8988T (cell line): ENCODE measurements at places on chromosomes 12 and 14.

DNA sequence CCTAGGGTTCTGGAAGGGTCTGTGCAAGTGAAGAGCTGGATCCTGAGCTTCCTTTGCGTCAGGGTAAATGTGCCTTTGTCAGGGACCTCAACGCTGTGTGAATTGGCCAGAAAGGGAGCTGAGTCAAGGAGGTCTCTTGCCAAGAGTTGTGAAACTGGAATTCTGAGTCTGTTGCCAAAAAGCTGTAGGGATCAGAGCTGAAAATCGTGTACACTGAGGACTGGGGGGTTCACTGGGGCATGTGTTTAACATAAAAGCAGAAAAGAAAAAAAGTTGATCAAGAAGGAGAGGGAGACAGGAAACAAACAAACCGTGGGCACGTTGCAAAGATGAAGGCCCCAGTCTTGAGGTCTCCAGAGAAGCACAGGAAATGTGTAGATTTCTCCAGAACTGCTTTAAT lies 1081.5 kb downstream of the VRK1 start:
- no peak for DNase-seq

GRCh38 chr12:120630104-120630892 lies 10.1 kb upstream of the CABP1 start:
- DNase-seq, result no peak

- DNase-seq, result no peak
Observed at GRCh38 chr12:86748894-86749293, 492.7 kb upstream of the MGAT4C start.

DNA sequence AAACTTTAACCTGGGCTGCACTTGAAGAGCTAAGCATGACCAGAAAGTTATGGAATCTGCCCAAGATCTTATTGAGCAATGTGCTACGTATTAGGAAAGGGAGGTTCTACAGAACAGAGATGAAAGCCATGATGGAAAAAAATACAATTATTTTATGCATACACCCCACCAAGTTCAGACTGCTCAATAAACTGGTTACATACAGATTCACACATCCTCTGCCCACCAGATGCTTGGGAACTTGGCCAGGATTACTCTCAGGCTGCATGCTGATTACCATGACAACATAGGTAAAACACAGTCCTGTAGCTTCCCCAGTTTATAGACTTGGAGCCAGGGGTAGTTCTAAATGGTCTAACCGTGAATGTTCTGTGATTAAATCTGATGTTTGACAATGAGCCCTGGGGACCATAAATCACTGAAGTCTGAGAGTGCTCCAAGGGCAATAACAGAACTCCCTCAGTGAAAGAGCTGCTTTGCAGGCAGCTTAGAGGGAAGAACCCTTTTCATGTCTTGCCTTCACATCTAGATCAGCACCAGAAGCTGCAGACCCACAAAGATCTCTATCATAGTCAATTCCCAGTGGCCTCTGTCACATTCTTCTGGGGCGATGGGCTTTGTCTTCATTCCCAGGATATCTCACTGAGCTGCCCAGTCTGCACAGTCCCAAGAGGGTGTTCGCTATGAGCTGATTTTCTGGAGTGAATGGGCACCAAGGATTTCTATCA lies 232.2 kb downstream of the EMP1 start:
- no peak for DNase-seq

- DNase-seq, result no peak
Observed at GRCh38 chr12:110223777-110224378, 57.2 kb upstream of the ATP2A2 start.
